Stimulated activated CD4-positive, alpha-beta T cell treated with anti-CD3 and anti-CD28 coated beads, Interleukin-15, amount 100 ng/mL, for 1 hour (primary cell): ENCODE measurements at places on chromosomes 16 and 17.

DNA sequence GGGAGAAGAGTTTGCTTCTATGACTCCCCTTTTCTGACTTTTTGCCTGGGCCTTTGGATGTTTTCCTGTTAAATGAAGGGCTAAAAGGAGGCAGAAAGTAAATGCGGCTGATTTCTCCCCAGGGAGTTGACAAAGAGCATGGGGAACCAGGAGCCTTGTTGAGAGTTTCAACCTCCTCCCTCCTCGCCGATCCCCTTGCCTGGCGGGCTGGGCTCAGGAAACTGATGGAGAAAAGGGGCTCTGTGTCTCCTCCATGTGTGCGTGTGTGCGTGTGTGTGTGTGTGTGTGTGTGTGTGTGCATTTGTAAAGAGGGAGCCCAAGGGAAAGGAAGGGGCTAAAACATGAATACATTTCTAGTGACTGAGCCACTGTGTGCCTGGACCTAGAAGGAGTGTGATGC is 94.5 kb downstream of the ZDHHC7 start:
- DNase-seq: no peak

- DNase-seq: peak; percentile 23
Measured at GRCh38 chr16:81623365-81624102, 155.6 kb upstream of the PLCG2 start.

- no peak for DNase-seq
Measured at GRCh38 chr16:17348042-17348783, 122.5 kb downstream of the XYLT1 start.

- no peak for DNase-seq
Measured at GRCh38 chr16:21083729-21084268, 66.8 kb downstream of the DNAH3 start.

GRCh38 chr16:85296859-85297660 is 184.8 kb upstream of the CIBAR2 start:
- peak; percentile 29 for DNase-seq

DNA sequence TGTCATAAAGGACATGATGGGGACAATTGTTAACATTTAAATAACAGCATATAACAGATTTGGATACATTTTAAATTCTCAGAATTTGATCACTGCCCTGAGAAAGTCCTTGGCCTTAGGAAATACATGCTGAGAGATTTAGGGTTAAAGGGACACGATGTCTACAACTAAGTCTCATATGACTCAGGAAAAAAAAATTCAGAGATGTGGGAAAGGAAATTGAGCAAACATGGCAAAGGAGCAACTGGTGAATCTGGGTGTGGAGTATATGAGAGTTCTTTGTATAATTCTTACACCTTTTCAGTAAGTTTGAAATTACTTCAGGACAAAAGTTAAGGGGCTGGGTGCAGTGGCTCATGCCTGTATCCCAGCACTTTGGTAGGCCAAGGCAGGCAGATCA is 18.2 kb downstream of the MPP3 start:
- DNase-seq: no peak

GRCh38 chr17:2749784-2750181 is 331 bp upstream of the CCDC92B start:
- peak; percentile 48 for DNase-seq

DNA sequence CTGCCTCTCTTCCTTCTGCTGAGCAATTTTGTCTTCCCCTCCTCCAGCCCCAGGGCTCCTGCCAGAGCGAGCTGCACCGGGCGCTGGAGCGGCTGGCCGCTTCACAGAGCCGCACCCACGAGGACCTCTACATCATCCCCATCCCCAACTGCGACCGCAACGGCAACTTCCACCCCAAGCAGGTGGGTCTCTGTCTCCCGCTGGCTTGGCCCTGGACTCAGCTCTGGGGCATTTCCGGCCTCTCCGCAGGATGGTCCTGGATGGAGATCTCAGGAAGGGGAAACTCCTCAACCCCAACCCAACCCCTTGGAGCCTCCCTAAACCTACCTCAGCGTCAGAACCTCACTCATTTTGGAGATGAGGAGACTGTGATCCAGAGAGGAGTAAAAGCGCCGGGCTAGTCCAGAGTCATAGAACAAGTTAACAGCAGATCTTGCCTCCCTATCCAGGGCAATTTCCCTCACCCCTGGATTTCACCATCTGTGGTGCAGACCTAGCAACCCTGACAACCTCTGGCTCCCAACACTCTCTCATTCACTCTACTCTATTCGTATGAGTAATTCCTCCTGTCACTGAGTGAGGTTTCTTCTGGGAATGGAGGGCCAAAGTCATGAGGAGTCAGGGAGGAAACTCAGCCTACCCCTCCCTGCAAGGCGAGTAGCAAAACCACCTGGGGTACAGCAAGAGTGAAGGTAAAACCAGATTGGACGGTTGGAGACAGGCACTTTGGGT is 10.8 kb downstream of the IGFBP4 start:
- no peak for DNase-seq

- no peak for DNase-seq
Measured at GRCh38 chr16:7330709-7331108, 1.9 kb upstream of the RBFOX1 start.

- DNase-seq: no peak
Measured at GRCh38 chr16:64116151-64116550, 1005.7 kb downstream of the CDH11 start.

- DNase-seq: no peak
Measured at GRCh38 chr16:1331712-1332617, 1.5 kb upstream of the BAIAP3 start.

GRCh38 chr16:30562021-30562420 is 3.8 kb upstream of the ZNF764 start:
- no peak for DNase-seq

GRCh38 chr16:71584543-71585317 is 7.8 kb upstream of the TAT start:
- no peak for DNase-seq

GRCh38 chr17:79984045-79984840 is 51.4 kb downstream of the TBC1D16 start:
- no peak for DNase-seq

DNA sequence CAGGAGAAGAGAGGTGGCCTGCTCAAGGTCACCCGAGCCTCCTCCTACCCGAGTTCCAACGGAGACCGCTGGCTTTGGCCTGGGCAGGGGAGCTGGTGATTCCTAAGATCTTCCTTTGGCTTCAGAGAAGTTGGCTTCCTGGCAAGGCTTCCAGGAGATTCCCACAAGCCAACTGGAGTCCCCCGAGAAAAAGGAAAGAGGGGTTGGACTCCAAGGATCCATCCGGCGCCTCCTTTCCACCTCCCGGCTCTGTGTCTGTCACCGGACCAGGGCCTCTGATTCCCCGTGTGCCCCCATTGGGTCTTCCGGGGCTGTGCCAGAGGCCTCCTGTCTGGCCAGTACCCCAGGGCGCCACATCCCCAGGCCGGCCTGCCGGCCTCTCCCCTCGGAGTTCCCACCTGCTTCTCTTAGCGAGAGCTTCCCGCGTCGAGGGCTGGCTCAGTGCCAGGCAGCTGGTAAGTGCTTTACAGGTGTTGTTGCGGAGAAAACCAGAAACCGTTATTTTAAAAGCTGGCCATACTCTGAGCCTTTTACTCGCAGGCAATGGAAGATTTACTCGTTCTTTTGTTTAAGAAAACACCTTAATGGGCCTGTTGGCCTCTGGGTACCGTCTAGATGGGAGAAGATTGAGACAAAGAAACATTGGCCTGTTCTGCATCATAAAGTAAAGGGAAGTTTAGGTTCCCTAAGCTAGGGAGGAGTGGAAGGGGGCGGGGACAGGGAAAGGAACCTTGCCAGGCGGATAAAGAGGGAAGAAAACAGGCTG is 258.4 kb upstream of the SDK2 start:
- DNase-seq: no peak

- DNase-seq: no peak
Measured at GRCh38 chr17:17846003-17846402, 9.2 kb upstream of the SREBF1 start.

- DNase-seq: no peak
Measured at GRCh38 chr17:16906680-16907079, 65.2 kb downstream of the TNFRSF13B start.

- DNase-seq: no peak
Measured at GRCh38 chr16:57152096-57153093, 33.4 kb downstream of the PSME3IP1 start.

- no peak for DNase-seq
Measured at GRCh38 chr16:19837331-19837980, 47.2 kb downstream of the GPRC5B start.

- no peak for DNase-seq
Measured at GRCh38 chr16:1688807-1689560, 10.9 kb downstream of the JPT2 start.

DNA sequence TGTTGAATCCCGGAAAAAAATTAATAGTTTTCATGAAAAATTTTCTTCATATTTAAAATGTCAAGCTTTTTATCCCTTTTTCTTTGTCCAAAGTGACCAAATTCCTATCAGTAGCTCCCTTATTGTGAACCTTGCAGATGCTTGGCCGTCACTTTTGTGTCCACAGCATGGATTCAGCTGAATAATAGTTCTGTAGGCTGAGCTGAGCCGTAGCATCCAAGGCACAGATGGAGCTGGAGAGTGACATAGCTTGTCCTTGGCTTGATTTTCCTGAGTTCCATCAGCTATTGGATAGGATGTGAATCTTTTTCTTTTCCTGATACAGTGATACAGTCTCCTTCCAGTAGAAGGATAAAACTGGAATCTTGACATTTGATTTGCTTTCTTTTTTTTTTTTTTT is 3.6 kb downstream of the NUP85 start:
- DNase-seq: no peak

DNA sequence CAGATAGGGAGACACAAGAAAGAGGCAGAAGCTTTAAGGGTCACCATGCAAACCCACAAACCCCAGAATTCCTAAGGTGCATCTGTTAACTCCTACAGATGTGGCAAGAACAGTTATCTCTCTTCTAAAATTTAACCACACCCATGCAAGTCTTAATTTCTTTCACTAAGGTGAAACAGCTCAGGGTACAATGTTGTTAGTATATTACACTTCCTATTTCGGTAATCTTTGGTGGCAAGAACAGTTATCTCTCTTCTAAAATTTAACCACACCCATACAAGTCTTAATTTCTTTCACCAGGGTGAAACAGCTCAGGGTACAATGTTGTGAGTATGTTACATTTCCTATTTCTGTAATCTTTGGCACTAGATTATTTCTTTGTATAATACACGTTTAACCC is 6.6 kb downstream of the CCL23 start:
- DNase-seq: no peak

DNA sequence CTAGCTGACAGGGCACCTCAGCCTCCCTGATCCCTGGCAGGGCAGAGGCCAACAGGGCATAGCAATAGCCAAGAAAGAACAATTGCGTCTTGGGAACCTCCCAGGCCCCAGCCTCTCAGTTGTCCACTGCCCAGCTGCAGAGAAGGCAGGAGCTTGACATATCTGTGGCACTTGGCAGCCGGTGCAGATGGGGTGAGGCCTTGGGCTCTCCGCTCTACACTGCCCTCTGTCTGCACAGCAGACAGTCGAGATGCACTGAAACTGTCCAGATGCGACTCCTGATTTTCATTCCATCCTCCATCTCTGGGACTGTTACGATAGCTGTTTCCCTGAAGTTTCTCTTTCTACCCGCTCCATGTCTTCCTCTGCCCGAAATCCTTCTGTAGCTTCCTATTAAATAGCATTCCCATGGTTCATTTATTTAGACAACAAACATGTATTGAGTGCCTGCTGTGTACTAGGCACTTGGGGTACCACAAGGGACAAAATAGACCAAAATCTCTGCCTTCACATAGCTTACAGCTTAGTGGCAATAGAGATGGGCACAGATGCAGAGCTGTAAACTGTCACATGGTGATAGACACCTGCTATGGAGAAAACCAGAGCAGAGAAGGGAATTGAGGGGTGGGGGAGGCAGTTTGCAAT is 3.3 kb downstream of the POLR3E start:
- DNase-seq: no peak

- DNase-seq: no peak
Measured at GRCh38 chr17:74530831-74531150, 484 bp downstream of the CD300LB start.

GRCh38 chr16:83083361-83083760 is 456.6 kb downstream of the CDH13 start:
- no peak for DNase-seq

- no peak for DNase-seq
Measured at GRCh38 chr16:70252355-70252988, 732 bp upstream of the EXOSC6 start.

DNA sequence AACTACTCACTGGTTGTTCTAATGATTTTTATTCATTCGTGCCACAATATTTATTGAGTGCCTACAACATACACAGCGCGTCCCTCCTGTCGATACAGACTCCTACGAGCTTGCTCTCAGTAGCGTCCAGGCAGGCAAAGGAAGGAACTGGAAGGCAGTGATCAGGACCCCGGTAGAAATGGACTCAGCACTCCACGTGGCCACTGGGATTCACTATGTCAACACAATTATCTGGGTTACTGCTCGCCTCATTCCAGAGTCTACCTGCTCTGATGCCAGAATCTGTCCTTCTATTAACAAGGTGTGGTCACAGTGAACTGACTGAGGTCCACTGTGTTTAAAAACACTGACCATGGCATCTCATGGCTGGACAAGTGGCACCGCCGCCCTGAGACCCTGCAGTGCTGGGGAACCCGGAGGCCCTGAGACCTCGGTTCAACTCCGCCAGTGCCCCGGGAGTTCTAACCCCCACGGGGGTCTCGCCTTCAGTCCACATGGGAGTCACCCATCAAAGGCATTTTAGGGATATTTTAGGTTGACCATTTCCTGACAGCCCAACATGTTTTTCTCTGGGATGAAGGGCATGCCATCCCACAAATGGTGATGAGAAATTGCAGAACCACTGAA is 71.4 kb downstream of the ZFHX3 start:
- no peak for DNase-seq

GRCh38 chr17:36661047-36661666 is 59.8 kb downstream of the MRM1 start:
- no peak for DNase-seq

DNA sequence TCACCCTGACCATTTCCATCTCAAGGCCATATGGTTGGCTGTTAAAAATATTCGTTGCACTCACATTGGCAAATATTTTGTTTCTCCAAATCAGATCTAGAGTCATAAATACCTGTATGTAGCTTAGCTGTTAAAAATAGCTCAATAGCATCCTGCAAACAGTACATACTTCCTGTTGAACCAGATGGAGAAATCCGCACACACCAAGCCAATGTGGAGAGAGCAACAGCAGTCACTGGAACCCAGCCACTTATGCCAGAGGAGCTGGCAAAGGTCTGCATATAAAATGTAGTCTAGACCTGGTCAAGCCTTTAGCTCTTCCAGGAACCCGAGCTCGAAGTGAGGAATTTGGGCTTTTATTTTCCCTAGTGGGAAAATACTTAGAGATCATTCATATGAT is 146.4 kb upstream of the KCNJ16 start:
- DNase-seq: no peak

- peak; percentile 67 for DNase-seq
Measured at GRCh38 chr17:8288336-8289102, at the start of gene RANGRF. Gene RANGRF (plus strand): TSS chr17:8288670. CDS start chr17:8288789, 119 bp downstream.

GRCh38 chr17:50731575-50732460 is 12.4 kb downstream of the LUC7L3 start:
- DNase-seq: no peak

GRCh38 chr16:67302076-67302475 is 22.7 kb downstream of the PLEKHG4 start:
- DNase-seq: no peak

GRCh38 chr17:48734333-48735061 is 5.9 kb upstream of the HOXB13 start:
- no peak for DNase-seq
